Activated B cell treated with CpG ODN at 0.5 μM for 24 hours (primary cell): ENCODE measurements at places on chromosomes 5 and 9. TPM values are rescaled to one million over a fixed set of nuclear protein-coding genes. Genes with fewer than 3 reads are reported as not detected.

HTR1A gene
- not detected in 2 replicates for total RNA-seq

DNA sequence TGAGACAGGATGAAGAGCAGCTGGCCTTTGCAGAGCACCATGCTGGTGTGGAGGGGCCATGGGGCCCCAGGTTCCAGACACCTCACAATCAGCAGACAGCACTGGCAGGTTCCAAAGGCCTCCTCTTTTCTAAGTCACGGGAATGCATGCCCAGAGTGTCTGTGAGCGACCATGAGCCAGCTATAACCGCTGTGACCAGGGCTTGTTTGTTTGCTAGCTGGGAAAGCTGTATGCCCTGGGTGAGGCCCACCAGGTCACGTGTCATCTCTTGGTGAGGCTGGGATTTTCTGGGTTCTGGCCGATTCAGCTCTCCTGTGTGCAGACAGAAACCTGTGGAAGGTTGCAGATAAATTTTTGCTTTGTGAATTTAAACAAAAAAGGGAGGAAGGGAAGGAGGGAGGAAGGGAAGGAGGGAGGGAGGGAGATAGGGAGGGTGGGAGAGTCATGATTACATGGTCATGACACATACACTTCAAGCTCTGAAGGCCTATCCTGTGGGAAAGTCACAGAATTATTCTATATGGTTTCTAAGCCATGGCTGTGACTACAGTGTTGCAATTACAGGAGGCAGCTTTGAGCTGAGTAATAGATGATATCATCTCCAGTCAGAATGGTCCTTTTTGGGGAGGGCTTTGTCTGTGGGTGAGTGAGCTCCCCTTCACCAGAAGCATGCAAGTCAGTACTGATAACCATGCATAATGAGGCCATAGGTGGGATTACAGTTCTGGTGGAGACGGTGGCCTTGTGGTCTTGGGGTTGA lies 37.2 kb downstream of the PAPPA start:
- DNase-seq = no peak

- DNase-seq = no peak
These were observed 2.0 kb downstream of the JMY start for GRCh38 chr5:79237740-79238560.

GRCh38 chr5:149166128-149166527 lies 24.8 kb downstream of the ABLIM3 start:
- DNase-seq = no peak

DNA sequence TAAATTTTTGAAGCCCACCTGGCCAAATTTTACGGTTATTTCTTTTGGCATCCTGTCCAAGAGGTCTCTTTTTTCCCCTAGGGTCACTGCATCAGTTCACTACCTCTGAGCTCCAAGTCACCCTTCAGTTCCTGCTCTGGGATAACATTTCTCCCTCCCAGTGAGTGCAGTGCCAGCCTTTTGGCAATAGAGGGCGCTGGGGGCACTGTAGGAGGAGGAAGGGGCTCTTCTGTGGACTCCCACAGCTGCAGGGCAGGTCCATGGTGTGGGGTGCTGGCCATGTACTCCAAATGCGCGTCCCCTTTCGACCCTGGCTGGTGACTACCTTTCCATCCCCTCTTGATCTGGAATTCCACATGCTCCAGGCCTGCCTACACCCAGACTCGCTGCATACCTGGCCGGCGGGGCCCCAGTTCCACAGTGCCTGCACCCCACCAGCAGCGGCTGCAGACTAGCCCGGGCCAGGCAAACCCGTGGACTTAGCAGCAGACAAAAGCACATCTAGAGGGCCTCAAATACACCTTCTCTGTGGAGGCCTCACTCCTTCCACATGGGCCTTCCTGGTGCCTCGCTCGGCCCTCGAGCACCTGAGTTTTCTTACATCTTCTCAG lies 20.3 kb upstream of the NINJ1 start:
- DNase-seq = no peak
